Spleen (tissue), 13 donors: ENCODE measurements at places on chromosomes 5 and 9. TPM values are rescaled to one million over a fixed set of nuclear protein-coding genes. Genes with fewer than 3 reads are reported as not detected.

- H3K36me3 ChIP-seq, result no peaks in the 10 kb centered on the region
- H3K4me1 ChIP-seq, result no peaks in the 10 kb centered on the region
- no peak overlapping the region for H3K4me3 ChIP-seq
- H3K27me3 ChIP-seq, result no peaks in the 10 kb centered on the region
Observed at GRCh38 chr5:751496-751895, 33.0 kb downstream of the ZDHHC11B start.

DNA sequence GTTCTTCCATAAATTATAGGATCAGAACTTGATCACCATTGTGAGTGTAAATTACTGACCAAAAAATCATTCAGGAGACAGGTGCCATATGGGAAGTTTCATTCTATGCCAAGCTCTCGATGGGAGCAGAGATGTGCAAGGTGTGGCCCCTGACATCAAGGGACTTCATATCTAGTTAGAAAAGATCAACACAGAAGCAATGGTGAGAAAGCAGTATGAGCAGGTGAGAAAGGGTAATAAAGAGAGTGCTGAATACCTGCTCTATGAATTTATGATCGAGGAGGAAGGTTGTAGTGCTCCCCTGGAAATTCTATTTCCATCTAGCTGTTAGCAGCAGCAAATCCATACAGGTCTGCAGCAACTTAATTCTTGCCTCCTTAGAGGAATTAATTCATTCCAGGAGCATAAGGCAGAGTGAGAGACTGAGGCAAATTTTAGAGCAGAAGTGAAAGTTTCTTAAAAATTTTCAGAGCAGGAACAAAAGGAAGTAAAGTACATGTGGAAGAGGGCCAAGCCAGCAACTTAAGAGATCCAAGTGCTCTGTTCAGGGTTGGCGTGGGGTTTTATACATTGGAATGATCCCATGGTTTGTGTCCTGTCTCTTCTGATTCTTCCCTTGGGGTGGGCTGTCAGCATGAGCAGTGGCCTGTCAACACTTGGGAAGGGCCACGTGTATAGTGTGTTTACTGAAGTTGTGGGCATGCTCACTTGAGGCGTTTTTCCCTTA, 181.8 kb downstream of the SAXO1 start:
- no peak overlapping the region for H3K4me3 ChIP-seq
- H3K36me3 ChIP-seq, result no peaks in the 10 kb centered on the region
- no peak overlapping the region for H3K27ac ChIP-seq
- no peaks in the 10 kb centered on the region for H3K4me1 ChIP-seq

GRCh38 chr5:179858241-179858585, 404 bp downstream of the MRNIP start:
- H3K36me3 ChIP-seq, result peaks cover 15% of the 10 kb centered on the region
- DNase-seq, result peak; percentile 89
- H3K27me3 ChIP-seq, result no peaks in the 10 kb centered on the region
- H3K27ac ChIP-seq, result peak overlapping the region; percentile 81

- peaks cover 24% of the 10 kb centered on the region for H3K4me1 ChIP-seq
- DNase-seq, result no peak
- peaks cover 15% of the 10 kb centered on the region for H3K27me3 ChIP-seq
Observed at GRCh38 chr5:141701360-141702119, 19.5 kb upstream of the ARAP3 start.

GRCh38 chr5:164277720-164278119, 772.3 kb downstream of the MAT2B start:
- DNase-seq, result no peak
- H3K27ac ChIP-seq, result no peak overlapping the region
- no peaks in the 10 kb centered on the region for H3K4me1 ChIP-seq
- H3K27me3 ChIP-seq, result no peaks in the 10 kb centered on the region

- no peak for DNase-seq
- no peaks in the 10 kb centered on the region for H3K27me3 ChIP-seq
- H3K4me3 ChIP-seq, result no peak overlapping the region
- no peaks in the 10 kb centered on the region for H3K36me3 ChIP-seq
- no peak overlapping the region for H3K27ac ChIP-seq
Observed at GRCh38 chr9:32681751-32682150, 46.3 kb upstream of the TAF1L start.

DNA sequence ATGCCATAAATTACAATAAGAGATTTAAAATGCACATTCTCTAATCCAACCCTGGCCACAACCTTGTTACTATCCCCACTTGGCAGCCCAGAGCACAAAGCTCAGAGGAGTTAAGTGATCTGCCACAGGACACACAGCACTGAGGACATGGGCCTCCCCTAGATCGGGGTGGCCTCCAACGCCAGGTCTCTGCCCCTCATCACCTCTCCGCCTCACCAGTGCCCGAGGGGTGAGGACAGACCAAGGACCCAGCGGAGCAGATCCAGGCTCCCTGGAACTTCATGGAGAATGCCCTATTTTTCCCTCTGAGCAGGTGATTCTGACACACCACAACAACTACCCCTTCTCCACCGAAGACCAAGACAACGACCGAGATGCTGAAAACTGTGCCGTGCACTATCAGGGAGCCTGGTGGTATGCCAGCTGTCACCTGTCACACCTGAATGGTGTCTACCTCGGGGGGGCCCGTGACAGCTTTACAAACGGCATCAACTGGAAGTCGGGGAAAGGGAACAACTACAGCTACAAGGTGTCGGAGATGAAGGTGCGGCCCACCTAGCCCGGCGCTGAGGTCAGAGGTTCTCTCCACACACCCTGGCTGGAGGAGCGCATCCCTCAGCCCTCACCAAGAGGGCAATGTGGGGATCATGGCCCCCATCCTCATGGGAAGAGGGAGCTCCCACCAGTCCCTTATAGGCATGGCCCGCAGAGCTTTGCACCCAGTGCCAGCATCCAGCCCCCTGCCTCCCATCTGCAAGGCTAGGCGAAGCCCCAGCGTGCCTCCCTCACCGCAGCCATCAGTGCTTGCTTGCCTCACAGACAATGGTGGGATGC, 12.5 kb upstream of the FCN2 start:
- no peaks in the 10 kb centered on the region for H3K36me3 ChIP-seq
- peaks cover 12% of the 10 kb centered on the region for H3K27me3 ChIP-seq
- no peak overlapping the region for H3K27ac ChIP-seq
- peak; percentile 56 for DNase-seq
- H3K4me1 ChIP-seq, result no peaks in the 10 kb centered on the region

GRCh38 chr5:80234116-80234948, 21.5 kb downstream of the SERINC5 start:
- H3K27me3 ChIP-seq, result no peaks in the 10 kb centered on the region
- H3K36me3 ChIP-seq, result no peaks in the 10 kb centered on the region
- no peak for DNase-seq

GRCh38 chr5:179599973-179600372, 23.5 kb downstream of the HNRNPH1 start:
- peak overlapping the region; percentile 38 for H3K27ac ChIP-seq
- DNase-seq, result no peak
- H3K4me3 ChIP-seq, result no peak overlapping the region
- H3K4me1 ChIP-seq, result no peaks in the 10 kb centered on the region
- H3K27me3 ChIP-seq, result no peaks in the 10 kb centered on the region
- H3K36me3 ChIP-seq, result peaks cover 79% of the 10 kb centered on the region

- no peak for DNase-seq
- H3K4me3 ChIP-seq, result no peak overlapping the region
- H3K27ac ChIP-seq, result no peak overlapping the region
- no peaks in the 10 kb centered on the region for H3K4me1 ChIP-seq
Observed at GRCh38 chr5:91026466-91026865, 356.7 kb downstream of the ARRDC3 start.

SLC22A4 gene
- 25.1 TPM for total RNA-seq

DNA sequence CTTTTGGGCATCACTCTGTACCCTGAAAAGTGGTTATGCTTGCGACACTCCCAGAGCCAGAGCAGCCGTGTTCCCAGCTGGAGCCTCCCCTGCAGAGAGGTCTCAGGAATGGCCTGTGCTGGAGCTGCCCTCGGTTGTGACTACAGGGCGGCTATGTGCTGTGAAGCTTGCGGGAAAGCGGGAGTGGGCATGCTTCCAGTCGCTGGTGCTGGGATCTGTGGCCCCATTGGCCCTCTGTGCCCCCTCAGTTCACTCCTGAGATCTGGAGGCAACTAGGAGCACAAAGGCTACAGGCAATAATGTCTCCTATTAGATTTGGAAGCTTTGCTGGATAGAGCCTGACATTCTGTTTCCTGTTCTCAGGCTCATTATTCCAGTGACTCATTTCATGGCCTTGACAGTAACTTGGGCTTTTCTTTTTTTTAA, 56.9 kb downstream of the GPR107 start:
- H3K4me1 ChIP-seq, result peaks cover 4% of the 10 kb centered on the region
- no peak overlapping the region for H3K27ac ChIP-seq
- H3K27me3 ChIP-seq, result no peaks in the 10 kb centered on the region
- DNase-seq, result peak; percentile 63

DNA sequence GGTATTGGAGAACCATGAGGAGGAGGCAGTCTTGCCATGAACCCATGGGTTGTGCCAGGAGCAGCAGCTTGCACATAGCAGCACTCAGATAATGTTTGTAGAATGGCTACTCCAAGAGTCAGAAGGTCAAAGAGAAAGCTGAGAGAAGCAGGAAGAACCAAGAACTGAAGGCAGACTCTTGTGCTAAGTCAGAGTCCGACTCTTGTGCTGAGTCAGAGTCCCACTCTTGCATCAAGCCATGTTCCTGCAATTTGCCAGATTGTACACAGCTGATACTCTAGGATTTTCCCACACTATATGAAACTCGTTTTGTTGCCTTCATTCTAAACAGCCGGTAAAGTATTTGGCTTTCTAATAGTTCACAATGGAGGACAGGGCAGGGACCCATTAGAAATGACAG, 26.2 kb upstream of the HSPA9 start:
- H3K27me3 ChIP-seq, result peaks cover 7% of the 10 kb centered on the region
- no peak for DNase-seq
- no peaks in the 10 kb centered on the region for H3K36me3 ChIP-seq
- no peak overlapping the region for H3K4me3 ChIP-seq

DNA sequence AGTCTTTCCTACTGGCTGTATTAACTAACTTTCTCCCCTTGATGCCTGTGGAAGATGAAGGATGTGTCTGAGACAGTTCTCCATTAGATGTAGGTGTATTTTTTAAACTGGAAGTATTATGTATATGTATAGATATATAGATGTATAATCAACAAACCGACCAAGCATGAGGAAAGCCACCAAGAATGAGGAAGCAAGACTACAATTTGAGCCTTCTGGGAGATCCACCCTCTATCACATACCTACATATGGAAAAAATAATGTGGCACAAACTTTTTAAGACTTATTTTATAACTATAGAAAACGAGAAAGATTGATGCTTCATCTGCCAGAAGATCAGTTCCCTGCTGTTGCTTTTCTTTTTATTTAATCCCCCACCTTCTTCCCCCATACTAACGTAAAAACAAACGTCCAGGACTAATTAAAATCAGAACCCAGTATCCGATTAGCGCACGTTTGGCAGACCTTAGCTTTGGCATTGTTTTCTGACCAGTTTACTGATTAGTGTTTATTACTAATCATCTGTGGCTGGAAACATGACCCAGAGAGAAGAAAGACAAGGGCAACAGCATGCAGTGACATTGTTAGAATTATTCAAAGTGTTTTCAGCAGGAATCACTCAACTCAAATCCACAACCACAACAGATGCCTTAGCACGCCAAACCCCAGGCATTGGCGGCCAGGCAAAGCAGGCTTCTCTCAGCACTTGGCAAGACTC, 490.2 kb downstream of the EBF1 start:
- no peaks in the 10 kb centered on the region for H3K4me1 ChIP-seq
- no peaks in the 10 kb centered on the region for H3K27me3 ChIP-seq
- H3K36me3 ChIP-seq, result no peaks in the 10 kb centered on the region

SLC46A2 gene
- 1.0 TPM for total RNA-seq

DNA sequence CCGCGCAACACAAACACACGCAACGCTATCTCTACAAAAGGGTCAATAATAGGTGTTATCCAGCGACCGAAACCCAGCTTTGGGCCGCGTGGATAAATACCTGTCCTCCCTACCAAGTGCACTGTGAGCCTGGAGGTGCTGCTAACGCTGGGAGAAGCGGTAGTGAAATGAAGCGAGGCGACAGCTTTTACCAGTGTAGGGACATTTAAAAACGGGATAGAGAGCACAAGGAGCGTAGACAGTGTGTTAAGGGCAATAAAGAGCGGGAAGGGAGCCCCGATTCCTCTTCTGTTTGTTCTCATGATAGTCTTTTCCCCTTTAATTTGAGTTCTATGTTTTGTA, 421 bp upstream of the DEPDC1B start:
- H3K4me3 ChIP-seq, result peak overlapping the region; percentile 81
- H3K4me1 ChIP-seq, result peaks cover 20% of the 10 kb centered on the region
- H3K27me3 ChIP-seq, result no peaks in the 10 kb centered on the region
- H3K27ac ChIP-seq, result peak overlapping the region; percentile 79
- no peak for DNase-seq

DNA sequence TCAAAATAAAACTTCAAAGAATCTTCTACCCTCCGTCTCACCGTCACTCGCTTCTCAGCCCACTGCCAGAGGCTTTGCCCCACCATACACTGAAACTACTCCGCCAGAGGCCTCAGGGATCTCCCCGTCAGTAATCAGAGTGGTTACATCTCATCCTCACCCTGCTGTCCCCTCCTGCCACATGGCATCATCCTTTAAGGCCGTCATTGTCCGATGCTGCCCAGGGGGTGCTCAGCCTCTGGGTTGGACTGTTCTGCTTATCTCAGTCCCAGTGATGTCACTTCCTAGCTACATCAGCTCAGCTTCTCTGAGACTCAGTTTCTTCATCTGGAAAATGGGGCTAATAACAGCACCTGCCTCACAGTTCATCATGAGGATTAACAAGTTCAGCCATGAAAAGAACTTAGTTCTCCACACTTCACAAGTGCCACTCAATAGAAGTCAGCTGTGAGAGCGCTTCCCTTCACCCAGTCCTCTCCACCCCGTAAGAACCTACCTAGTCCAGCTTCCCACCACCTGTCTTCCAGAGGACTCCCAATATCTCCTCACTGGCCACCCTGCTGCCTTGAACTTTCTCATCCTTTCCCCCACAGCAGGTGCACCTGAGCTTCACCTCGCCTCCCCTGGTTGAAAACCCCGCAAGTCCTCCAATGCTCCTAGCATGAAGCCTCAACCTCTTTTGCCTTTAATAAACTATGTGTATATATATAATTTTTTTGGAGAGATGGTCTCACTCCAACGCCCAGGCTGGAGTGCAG, 2.8 kb upstream of the IL3 start:
- no peak overlapping the region for H3K4me3 ChIP-seq
- H3K36me3 ChIP-seq, result no peaks in the 10 kb centered on the region
- DNase-seq, result no peak
- no peaks in the 10 kb centered on the region for H3K4me1 ChIP-seq
- no peaks in the 10 kb centered on the region for H3K27me3 ChIP-seq

PCDHB7 gene
- 1.5 TPM for total RNA-seq

GRCh38 chr5:23703940-23704855, 196.8 kb downstream of the PRDM9 start:
- H3K4me3 ChIP-seq, result no peak overlapping the region
- H3K4me1 ChIP-seq, result no peaks in the 10 kb centered on the region
- no peak for DNase-seq
- H3K36me3 ChIP-seq, result no peaks in the 10 kb centered on the region

TIFAB gene
- total RNA-seq, result 3.1 TPM

DNA sequence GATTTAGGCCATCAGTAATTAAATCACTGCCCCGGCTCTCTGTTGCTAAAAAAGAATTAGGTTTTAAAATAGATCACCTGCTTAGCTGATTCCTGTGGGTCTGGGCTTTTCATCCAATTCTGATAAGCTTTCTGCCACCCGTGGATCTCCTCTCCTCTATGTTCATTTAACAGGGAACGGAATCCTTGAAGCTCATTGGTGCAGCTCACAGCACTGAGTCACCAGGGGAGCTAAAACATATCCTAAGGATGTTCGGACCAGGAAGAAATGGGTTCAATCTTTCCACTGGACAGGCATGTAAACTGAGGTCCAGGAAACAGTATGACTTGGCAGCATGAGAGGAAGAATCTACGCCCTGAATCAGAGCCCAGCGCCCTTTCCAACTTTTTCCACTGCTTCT, 267.1 kb upstream of the GRIA1 start:
- no peak overlapping the region for H3K27ac ChIP-seq
- H3K36me3 ChIP-seq, result no peaks in the 10 kb centered on the region
- H3K27me3 ChIP-seq, result no peaks in the 10 kb centered on the region
- DNase-seq, result no peak
